ENCODE measurements at places on chromosomes 3 and 15. TPM values are rescaled to one million over a fixed set of nuclear protein-coding genes. Genes with fewer than 3 reads are reported as not detected.

DNA sequence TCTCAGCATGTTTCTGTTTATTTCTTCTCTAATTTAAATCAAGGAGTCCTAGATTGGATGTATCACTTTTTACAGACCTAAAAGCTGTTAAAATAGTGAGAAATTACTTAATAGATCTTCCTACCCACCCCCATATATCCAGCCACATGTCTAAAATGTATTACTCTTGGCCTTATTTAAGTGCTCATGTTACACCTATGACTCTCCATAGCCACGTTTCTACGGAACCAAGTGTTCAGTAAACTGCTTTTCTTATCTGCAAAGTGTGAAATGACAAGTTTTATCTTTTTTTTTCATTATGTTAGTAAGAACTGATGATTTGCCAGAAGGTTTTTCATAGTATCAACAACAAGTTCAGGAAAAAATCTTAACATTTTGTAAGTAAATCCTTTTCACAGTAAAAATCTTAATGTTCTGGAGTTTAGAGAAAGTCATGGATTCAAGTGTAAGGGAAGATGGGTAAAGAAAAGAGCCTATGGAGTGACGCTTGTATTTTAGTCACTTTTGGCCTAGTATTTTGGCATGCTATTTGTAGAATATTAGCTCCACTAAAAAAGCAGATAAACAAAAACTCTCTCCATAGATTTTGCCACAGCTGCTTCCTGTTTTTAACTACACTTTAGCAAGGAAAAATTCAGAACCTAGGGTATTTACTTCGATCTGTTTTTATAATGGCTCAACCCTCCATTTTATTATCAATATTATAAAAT, 41.2 kb upstream of the IGSF10 start:
- no peak for DNase-seq

- no peak for DNase-seq
These were observed 11.8 kb upstream of the ABHD10 start for GRCh38 chr3:111967068-111967467.

- DNase-seq = no peak
These were observed 3.7 kb downstream of the SETMAR start for GRCh38 chr3:4306860-4307259.

The SLC38A3 gene
- total RNA-seq = not detected

The HRG gene
- total RNA-seq = not detected

- no peak for DNase-seq
These were observed at the start of gene CXCR6 for GRCh38 chr3:45943207-45943846. CXCR6 (plus strand) TSS chr3:45943464; CDS start chr3:45946482, 3,018 bp downstream.

GRCh38 chr15:89129123-89129815, 41.0 kb downstream of the ABHD2 start:
- DNase-seq = peak; percentile 73

GRCh38 chr3:123272547-123272946, 70.8 kb downstream of the SEC22A start:
- no peak for DNase-seq

GRCh38 chr3:123447749-123448517, 957 bp downstream of the ADCY5 start:
- no peak for DNase-seq

The SPINK8 gene
- total RNA-seq = not detected

All from upper lobe of right lung (tissue), 1 donor.